ENCODE measurements at places on chromosomes 2 and 18.
A peak's percentile ranks its signal among the peaks of the same experiment; 100 is the strongest.

- no peak for DNase-seq
Observed at GRCh38 chr2:9887513-9887912, 44.2 kb downstream of the TAF1B start.

- DNase-seq = no peak
Observed at GRCh38 chr2:14094592-14094991, 537.9 kb upstream of the LRATD1 start.

GRCh38 chr18:40283560-40283959, 1671.5 kb upstream of the PIK3C3 start:
- DNase-seq = no peak

- no peak for DNase-seq
Observed at GRCh38 chr2:175207741-175208438, 26.4 kb upstream of the ATP5MC3 start.

DNA sequence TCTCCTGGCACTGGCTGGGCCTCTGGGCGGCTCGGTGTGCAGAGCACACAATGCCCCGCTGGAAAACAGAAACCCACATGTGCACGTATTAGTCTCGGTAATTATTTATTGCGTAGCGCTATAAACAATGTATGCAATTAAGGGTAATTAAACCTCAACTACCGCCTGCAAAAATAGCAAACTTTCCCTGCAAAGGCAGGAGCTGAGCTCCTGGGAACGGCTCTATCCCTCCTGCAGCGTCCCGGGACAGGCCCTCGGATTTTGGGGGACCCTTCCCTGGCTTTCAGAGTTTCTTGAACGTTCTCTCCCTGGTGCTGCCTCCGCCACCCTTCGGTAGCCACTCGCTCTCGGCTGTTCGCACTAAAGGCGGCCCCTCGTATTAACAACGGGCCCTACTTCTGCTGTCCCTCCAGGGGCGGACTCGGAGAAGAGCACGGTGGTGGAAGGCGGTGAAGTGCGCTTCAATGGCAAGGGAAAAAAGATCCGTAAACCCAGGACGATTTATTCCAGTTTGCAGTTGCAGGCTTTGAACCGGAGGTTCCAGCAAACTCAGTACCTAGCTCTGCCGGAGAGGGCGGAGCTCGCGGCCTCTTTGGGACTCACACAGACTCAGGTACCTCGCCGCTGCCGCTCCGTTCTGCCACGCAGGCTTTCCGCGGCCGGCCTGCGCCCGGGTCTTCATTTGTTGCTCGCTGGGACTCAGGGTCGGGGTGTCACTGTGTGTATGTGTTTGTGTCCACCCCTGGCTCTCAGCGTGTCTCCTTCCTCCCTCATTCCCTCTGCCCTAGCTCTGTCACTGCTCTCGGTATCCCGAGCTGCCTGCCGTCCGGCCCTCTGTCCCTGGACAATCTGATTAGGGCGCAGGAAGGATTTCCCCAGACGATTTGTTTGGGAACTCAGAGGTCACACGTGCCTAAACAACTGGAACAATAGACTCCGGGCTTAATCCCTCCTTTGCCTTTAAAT, 1.2 kb downstream of the DLX1 start:
- no peak for DNase-seq

DNA sequence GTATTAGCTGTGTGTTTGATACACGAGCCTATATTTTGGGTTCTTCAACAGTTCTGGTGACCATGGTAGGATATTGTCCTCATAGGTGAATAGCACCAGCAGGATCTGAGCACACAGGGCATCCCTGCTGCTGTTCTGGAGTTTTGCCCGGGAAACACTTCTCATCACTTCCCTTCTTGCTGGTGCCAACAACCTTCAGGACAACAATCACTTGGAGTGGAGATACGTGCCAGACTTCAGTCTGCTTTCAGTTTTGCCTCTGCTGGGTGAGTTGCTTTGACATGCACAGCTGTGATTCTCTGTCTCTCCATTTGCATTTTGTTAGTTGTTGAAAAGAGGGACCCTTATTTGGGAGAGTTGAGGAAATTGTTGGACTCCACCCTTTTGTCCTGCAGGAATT, 1347.2 kb upstream of the DDX18 start:
- no peak for DNase-seq

- DNase-seq = no peak
Observed at GRCh38 chr2:138239902-138240491, 261.6 kb upstream of the SPOPL start.

DNA sequence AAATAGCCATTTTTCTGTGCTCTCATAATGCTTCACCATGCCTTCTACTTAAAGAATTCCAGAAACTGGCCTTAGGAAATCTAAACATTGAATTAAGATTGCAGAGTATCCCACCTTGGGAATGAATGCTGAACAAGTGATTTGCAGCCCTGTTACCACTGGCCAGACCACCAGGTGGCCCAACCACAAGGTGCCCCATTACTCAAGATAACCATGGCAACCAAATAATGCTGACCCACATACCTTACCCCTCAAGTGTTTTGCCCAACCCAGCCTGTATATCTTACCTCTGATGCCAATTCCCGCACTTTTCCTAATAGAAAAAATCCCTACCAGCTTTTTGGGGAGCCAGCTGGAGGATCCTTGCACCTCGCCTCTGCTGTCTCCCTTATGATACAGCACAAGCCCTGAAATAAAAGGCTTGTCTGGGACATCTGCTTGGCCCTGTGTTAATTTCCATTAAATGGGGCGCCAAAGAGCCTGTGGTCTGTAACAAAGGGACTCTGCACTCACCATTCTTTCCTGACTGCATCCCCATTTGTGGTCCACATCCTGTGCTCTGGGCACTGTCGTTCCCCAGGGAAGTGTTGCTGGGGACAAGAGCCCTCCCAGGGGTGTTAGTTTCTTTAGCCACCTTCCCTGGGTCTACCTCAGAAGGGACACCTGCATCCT, 17.3 kb upstream of the KCNF1 start:
- DNase-seq = no peak

DNA sequence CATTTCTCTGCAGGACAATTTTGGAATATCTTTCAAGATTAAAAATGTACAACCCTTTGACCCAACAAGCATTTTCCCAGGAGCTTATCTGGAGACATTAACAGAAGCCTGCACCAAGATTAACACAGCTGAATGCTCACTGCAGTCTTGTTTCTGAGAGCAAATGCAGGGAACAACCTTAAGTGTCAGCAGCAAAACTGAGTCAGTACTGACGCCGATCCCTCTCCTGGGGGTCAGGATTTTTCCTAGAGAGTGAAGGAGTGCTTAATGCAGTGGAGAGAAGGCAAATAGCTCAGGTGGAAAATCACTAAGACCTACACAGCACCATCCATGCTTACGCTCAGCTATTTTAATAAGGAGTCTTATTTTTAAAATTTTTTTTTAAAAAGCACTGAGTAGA, 42.8 kb upstream of the SGPP2 start:
- no peak for DNase-seq

DNA sequence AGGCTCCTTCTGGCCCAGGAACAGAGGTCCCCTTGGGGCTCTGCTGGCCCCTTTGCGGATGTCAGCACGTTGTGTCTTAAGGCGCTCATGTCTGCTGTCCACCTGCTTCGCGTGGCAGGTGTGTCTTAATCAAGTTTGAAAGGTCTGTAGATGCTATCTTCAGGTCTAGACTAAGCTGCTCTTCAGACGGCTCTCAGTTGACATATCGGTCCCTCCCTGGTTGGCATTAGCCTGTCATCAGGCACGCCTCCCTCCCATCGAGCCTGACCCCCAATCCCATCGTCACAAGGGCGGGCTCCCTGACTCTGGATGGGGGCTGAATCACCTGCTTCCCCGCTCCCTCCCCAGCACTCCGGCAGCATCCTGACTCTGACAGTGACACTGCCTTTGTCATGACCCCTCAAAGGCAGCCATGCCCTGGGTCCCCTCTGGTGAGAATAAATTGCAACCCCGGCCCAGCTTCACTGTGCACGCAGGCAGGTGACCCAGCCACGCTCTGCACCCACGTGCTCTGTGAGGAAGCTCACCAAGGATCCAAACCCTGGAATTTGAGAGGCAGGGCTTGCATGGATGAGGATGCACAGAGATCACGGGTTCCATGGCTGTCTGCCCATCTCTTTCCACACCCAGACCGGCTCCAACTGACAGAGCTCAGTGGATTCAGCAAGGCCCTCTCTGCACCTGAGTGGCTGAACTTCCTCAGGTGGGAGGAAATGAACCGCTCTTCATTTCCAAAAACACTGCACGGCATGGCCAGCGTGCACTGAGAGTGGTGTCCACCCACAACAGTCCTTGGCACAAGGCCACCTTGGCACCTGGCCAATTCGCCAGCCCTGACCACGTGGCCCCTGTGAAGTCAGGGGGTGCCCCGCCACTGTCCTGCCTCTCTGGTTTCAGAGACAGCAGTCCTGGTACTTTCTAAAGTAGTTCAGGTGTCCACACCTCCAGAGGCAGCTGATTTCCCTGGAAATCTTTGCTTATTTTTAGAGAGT, 110.2 kb upstream of the GPC1 start:
- DNase-seq = no peak

DNA sequence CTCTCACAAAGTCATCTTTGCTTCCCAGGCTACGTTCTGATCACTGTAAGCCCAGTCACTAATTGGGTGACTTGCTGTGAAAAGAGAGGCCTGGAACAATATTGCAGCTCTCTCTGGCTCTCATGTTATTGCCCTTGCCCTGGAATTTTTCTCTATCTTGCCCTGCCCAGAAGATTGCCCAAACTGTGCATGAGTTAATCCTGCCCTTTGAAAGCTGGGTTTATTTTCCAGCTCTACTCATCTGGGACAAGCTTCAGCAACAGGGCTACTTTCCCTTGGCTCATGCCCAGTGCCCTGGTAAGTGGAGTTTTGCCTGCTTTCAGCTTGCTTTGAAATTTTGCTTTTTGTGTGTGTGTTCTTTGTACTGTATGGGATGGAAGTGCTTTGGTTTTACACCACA, 6.9 kb upstream of the EHBP1 start:
- no peak for DNase-seq

- peak; percentile 59 for DNase-seq
Observed at GRCh38 chr2:202238234-202239197, at the start of gene SUMO1. TSS of gene SUMO1 (minus strand) at chr2:202238597. CDS start at chr2:202238451, 146 bp downstream.

- DNase-seq = no peak
Observed at GRCh38 chr2:239685965-239686364, 285.1 kb upstream of the HDAC4 start.

DNA sequence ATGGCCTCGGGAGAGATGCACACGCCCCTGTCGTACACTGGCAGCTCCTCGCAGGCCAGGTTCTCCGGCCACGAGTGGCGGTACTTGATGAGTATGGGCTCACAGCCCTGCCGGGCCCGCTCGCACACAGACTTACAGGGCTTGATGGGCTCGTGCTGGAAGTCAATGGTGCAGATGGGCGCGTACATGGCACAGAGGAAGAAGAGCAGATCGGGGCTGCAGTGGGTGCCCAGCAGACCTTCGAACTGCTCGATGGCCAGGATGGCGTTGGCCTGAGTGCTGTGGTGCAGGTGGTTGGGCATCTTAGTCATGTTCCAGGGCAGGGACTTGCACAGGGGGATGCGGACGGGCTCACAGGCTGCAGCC, 359 bp downstream of the FRZB start:
- no peak for DNase-seq

DNA sequence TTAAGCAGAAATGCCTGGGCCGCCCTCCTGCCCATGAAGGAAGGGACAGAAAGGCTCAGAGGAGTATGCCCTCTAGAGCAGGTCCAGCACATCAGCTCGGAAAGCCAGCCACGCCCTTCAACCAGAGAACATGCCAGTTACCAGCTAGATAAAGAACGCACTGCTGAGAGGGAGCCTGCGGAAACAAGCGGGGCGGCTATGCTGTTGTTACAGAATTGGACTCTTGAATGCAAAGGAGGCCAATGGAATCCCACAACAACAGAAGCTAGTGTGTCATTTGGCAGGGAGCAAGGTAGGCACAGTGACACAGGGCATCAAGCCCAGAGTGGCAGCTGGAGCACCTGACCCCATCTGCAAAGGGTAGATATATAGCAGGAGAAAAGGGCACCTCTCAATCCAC, 242.9 kb upstream of the ID2 start:
- no peak for DNase-seq

DNA sequence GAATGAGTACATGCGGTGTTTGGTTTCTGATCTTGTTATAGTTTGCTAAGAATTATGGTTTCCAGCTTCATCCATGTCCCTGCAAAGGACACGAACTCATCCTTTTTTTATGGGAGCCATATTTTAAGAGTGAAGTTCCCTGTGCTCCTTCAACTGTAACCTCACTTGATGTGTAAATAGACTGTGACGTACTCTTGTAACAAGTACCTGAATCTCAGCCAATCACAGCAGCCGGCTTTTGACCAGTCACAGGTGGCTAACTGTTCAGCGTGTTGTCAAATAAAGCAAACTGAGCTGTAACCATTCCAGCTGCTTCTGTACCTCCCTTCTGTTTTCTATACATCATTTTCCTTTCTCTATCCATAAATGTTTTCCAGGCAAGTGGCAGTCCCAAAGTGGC, 774.3 kb upstream of the HS6ST1 start:
- DNase-seq = no peak
